NCI-H510A treated with DMSO at 0.1 percent for 48 hours (cell line): ENCODE measurements at places on chromosomes 13 and 19.

DNA sequence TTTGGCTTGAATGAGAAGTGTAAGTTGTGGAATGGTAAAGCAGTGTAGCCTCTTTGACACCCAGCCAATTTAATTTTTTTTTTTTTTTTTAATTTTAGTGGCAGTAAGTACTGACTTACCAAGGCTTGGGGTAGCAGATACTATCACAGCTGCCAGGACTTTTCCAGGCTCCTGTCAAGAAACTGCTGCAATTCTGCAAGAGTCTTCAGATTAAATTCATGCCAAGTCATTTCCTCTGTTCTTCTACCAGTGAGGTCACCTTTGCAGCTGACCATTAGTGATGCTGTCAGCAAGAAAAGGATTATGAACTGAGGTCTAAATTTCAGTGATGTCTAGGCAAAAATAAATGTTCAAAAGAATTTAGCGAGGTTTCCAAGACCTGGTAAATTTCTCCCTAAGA is 91.2 kb downstream of the GGACT start:
- no peak for DNase-seq

DNA sequence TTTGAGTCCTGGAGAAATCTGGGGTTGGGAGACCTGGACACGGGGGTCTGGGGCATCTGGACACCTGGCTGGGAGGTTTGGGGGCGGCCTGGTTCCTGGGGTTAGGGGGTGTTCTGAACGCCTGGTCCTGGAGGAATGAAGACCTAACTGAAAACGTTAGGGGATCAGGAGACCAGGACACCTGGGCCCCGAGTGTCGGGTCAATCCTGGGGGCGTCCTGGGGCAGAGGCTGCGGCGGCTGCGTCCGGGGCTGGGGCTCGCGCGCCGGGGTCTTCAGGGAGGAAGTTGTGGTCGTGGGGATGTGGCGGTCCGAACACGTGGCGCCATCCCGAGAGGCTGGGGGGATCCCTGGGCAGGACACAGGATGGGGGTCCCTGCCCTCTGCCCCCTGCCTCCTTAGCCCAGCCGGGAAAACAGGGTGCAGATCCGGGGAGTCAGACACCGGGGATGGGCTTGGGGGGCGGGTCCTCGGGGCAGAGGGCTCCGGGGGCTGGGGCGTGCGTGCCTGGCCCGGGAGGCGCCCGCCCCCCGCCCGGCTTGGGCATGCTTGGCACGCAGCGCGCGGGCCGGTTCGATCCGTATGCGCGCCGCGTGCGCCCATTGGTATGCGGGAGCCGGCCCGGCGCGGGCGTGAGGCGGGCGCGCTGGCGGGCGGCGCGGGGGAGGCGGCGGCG is 632 bp downstream of the NPAS1 start:
- no peak for DNase-seq

DNA sequence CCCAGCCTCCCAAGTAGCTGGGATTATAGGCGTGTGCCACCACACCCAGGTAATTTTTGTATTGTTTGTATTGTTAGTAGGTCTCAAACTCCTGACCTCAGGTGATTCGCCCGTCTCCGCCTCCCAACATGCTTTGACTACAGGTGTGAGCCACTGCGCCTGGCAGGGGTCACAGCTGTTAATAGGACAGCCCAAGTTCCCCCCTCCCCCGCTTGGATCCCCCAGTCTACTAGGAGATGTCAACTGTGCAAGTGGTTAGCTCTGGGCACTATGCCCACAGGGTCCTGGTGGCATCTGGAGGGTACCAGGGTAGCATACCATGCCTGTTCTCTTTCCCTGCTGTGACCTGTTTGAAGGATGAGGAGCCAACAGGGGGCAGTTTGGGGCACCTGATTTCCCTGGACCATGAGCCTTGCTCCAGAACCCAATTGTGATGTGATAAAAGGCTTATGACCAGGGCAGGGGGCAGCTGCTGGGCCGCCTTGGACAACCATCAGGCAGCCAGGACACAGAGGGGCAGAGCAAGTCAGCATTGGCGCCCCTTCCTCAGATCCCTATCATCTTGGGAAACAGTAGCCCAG is at the start of gene TSPAN16:
TSS of gene TSPAN16 (plus strand) at position 496 of the 581 bp plus-strand sequence. CDS start 138 bp downstream, outside the sequence.
- DNase-seq: no peak

GRCh38 chr13:48411841-48412531 is 927 bp downstream of the LPAR6 start:
- no peak for DNase-seq

DNA sequence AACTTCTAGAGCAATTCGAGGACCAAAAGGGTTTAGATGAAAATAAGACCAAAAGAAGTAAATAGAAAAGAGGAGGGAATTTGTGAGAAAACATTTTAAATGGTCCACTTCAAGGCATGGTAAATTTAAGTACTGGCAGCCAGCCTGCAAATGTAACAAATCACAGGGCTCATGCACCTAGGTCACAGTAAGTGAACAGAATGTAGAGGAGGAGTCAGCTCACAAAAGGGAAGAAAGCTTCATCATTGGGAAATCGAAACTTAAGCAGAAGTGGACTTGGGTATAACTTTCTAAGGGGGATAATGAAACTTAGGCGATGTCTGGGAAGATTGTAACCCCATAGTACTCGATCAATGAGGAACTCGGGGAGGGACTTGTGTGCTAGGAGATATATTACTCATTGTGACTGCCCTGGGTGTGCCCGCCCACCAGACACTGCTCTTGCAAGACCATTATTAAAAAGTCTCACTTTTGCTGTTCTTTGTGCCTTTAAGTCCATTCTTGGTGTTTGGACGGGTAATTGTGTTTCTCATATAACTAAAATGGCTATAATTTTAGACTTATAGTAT is 1053.6 kb upstream of the MIR17HG start:
- DNase-seq: no peak

DNA sequence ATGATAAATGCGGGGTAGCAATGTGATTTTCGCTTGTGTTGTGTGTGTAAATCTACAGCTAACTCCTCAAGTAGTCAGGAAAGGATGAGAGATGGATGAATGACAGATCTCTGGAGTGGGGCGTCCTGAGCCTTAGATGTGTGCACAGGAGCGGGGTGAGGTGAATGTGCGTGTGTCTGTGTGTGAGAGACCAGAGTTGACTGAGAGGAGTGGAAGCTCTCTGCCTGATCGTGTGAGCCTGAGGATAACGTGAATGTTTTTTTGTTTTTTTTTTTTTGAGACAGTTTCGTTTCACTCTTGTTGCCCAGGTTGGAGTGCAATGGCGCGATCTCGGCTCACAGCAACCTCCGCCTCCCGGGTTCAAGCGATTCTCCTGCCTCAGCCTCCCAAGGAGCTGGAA is 805 bp downstream of the ZNF461 start:
- no peak for DNase-seq

GRCh38 chr19:10091370-10091687 is 5.2 kb downstream of the SHFL start:
- DNase-seq: no peak

DNA sequence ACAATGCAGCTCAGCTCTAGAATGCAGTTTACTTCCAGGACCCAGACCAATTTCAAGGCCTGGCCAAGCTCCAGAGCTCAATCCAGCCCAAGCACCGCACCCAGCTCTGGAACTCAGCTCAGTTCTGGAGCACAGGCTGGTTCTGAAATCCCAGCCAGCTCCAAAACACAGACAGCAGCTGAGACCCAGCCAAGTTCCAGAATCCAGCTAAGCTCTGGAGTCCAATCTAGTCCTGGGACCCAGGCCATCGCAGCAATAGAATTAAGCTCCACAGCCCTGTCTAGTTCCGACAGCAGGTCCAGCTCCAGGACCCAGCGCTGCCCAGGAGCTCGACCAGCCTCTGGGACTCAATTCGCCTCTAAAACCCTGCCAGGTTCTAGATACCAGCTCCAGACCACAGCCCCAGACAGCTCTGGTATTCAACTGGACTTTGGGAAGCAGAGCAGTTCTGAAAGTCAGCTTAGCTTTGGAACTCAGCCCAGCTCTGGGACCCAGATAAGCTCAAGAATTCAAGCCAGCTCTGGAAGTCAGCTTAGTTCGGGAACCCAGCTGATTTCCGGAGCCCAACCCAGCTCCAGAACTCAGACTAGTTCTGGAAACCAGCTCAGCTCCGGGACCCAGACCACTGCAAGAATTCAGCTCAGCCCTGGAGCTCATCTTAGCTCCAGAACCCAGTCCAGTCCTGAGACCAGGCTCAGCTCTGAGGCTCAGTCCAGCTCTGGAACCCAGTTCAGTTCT is 6.8 kb downstream of the GIPC3 start:
- no peak for DNase-seq

DNA sequence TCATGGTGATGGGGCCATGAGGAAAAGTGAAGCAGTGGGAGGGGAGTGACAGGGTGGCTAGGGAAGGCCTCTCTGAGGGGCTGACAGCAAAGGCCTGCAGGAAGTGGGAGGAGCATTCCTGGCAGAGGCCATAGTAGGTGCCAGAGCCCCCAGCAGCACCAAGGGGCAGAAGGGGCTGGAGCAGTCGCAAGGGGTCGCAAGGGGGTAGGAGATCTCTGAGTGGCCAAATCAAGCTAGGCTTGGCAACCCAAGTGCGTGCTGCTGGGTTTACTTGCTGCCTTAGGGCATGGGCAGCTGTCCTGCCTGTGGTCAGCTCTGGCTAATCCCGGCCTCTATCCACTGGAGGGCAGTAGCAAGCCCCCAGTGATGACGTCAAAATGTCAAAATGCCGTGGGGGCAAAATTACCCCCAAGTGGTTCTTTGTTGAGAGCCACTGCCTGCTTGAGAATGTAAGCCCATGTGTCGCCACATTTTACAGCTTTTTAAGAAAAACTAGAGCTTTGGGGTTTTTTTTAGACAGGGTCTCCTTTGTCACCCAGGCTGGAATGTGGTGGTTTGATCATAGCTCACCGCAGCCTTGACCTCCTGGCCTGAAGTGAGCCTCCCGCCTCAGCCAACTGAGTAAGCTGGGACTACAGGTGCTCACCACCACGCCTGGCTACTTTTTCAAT is 11.8 kb downstream of the CCDC97 start:
- DNase-seq: no peak

- DNase-seq: no peak
Measured at GRCh38 chr13:30175166-30175565, 132.2 kb downstream of the KATNAL1 start.

DNA sequence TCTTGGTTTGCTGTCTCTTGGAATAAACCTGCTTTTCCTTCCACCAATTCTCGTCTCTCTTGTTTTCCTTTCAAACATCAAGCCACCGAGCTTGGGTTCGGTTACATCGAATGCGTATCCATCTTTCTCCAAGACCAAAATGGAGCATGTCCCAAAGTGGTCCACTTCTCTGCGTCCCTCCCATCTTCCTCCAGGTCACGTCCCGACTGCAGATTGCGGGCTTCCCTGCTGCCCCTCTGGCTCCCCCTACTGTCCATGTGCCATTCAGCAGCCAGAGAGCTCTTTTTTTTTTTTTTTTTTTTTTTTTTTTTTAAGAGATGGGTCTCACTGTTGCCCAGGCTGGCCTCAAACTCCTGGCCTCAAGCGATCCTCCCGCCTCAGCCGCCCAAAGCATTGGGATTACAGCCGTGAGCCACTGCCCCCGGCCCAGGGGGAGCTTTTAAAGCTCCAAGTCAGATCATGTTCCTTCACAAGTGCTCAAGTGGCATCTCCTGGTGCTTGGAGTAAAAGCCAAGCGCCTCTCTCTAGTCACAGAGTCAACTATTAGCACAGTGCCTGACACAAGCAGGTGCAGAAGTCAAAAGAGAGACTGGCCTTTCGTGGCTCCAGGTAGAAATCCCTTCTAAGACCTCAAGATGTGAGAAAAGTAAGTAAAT is 10.0 kb downstream of the COL5A3 start:
- peak; percentile 21 for DNase-seq

DNA sequence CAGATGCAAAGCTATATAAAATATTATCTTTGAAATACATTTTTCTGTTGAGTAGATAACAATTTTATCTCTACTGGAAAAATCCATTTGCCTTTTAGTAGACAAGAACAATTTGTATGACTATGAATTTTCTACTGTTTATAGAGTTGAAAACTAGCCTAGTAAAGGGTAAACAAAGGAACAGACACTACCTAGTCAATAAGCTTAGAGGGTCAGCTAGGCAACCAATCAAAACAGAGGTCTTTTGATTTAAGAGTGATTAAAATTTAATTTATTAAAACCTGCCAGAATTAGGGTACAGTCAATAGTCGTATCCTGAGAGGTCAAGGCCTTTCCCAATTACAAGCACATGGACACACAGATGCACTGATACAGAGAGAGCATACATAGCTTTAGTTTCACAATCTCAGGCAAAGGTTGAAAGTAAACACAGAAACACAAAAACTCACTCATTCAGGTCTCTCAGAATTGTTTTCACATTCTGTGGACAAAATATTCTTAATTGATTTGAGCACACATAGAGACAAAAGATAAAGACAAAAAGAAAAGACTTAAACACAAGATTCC is 24.5 kb upstream of the GPC6 start:
- no peak for DNase-seq

- no peak for DNase-seq
Measured at GRCh38 chr13:40515702-40516101, 150.7 kb downstream of the FOXO1 start.

- DNase-seq: no peak
Measured at GRCh38 chr19:12802267-12803106, 618 bp downstream of the THSD8 start.

DNA sequence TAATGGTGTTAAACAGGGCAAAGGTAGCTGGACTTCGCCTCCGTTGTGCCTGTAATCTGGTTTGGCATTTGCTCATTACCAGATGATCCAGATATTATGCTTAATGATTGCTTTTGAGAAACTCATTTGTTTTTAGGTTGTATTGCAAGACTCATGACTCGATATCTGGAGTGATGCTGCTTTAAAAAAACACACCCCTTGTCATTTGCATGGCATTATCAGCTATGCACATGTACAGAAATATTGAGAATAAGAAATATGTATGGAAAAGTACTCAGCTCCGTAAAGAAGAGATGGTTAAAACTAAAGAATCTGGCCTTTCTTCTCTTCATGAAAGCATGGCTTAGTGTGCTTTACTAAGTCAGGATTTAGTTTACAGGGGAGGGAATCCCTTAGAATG is 95.0 kb downstream of the ARHGEF7 start:
- DNase-seq: no peak
